ENCODE measurements at places on chromosomes 16 and 17.

GRCh38 chr16:50879873-50880695 is 138.2 kb downstream of the CYLD start:
- DNase-seq = no peak

GRCh38 chr17:34252095-34252443 is 3.0 kb upstream of the CCL2 start:
- DNase-seq = no peak

- peak; percentile 21 for DNase-seq
Observed at GRCh38 chr17:72510351-72511016, 389.7 kb downstream of the SOX9 start.

- no peak for DNase-seq
Observed at GRCh38 chr17:61018938-61019337, 341.3 kb downstream of the BCAS3 start.

DNA sequence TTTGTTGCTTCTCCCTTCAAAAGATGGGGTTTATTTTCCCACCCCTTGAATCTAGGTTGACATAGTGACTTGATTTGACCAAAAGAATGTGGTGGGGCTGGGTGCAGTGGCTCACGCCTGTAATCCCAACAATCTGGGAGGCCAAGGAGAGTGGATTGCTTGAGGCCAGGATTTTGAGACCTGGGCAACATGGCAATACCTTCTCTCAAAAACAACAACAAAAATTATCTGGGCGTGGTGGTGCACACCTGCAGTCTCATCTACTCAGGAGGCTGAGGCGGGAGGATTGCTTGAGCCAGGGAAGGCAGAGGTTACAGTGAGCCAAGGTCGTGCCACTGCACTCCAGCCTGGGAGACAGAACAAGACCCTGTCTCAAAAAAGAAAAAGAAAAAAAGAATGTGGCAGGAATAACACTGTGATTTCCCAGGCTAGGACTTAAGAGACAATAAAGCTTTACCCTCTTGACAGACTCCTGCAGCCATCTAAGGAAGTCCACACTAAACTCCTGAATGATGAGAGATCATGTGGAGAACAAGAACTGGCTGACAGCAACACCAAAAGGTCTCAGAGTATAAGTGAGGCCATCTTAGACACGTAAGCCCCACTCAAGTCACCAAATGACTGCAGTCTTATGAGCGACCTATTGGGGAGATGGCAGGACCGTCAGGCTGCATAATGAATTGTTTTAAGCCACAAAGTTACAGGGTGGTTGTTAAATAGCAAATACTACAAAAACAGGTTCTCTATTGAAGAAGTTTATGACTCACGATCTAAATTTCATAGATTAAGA is 37.0 kb downstream of the FBXL20 start:
- DNase-seq = no peak

GRCh38 chr17:62975206-62975605 is 9.2 kb downstream of the TANC2 start:
- peak; percentile 93 for DNase-seq

DNA sequence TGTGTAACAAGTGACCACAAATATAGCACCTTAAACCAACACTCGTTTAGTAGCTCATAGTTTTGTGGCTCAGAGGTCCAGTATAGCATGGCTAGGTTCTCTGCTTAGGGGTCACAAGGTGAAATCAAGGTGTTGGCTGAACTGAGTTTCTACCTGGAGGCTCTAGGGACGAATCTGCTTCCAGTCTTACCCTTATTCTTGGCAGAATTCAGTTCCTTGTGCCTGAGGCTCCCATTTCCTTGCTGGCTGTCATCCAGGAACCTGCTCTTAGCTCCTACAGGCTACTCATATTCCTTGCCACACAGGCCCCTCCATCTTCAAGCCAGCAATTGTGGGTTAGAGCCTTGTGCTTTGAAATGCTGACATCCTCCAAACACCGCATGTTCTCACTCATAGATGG is 212.3 kb upstream of the CDH13 start:
- no peak for DNase-seq

GRCh38 chr16:51159865-51160264 is 8.8 kb upstream of the SALL1 start:
- DNase-seq = no peak

DNA sequence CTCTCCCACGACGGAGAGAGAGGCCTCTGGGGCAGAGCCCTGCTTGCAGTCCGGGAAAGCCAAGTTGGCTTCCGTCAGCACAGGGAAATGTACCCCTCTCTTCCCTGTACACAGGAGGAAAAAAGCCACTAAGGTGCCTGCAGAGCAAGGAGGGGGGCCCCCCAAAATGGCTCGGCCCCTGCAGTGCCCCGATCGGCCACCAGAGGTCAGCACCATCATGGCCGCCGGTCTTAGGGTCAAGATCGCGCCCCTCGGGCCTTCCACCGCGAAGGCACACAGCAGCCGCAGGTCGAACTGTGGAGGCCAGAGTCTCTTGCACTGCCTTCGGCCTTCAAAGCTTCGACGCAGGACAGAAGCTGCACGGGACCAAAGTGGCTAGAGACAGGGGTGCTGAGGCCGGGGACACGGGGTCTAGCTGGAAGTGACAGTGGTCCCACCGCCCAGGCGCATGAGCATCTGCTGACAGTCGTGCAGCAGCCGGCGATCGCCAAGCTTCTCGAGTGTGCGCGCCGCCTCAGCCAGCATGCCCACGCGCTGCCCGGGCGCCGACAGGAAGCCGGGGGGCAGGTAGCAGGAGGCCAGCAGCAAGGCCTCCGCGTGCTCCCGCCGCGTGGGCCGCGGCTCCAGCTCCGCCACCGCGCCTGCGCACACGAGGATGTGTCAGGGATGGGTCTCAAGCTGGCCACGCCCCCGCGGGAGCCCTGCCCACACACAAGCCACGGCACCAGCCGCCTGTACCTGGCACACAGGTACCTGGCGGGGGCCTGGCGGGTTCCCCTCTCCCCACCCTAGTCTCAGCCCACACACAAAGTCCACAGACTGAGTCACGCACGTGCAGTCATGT is 24.4 kb downstream of the SREBF1 start:
- peak; percentile 51 for DNase-seq

GRCh38 chr17:29588017-29588561 is 1.4 kb downstream of the GIT1 start:
- no peak for DNase-seq

DNA sequence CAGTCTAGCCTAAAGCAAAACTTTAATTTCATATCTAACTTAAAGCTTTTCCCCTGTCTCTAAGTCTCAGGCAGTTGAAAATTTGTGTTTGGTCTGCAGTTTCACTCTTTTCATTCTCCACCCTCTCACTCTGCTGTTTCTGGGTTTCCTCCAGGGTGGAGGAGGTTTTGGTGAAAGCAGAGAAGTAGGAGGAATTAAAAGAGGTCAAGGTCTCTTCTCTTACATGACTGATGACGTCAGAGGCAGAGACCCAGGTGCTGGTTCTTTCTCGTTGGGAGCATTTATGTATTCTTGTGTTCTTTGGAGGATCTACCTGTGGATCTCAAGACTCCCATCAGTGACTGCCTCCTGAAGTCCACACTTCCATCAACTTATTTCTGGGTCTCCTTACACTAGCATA is 2.4 kb upstream of the PSMD11 start:
- no peak for DNase-seq

DNA sequence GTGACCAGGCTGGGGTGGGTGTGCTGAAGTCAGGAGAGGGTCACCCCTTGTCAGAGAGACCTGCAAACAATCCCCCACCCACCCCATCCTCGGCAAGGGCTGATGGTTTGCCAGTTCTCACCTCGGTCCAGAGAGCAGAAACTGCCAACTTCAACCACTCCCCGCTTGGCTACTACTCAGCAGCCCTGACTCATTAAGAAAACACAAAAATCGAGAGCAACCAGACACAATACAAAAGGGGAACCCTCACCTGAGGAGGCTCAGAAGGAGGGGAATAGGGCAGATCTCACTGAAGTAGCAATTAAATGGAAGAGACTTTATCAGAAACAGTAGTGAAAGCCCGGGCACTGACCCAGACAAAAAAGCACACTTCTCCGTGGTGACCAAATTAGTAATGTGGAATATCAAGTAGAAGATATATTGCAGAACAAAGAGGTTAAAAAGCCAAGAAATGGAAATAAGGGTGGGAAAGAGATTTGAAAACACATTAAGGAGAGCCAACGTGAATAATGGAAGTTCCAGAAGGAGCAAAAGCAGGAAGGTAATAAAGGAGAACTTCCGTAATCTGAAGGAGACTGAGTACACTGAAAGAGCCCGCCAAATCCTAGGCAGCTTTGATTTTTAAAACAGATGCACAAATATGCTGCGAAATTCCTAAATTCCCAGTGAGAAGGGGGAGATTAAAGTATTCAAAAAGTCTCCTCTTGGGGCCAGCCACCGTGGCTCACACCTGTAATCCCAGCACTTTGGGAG is 23.6 kb downstream of the CENPV start:
- DNase-seq = no peak

DNA sequence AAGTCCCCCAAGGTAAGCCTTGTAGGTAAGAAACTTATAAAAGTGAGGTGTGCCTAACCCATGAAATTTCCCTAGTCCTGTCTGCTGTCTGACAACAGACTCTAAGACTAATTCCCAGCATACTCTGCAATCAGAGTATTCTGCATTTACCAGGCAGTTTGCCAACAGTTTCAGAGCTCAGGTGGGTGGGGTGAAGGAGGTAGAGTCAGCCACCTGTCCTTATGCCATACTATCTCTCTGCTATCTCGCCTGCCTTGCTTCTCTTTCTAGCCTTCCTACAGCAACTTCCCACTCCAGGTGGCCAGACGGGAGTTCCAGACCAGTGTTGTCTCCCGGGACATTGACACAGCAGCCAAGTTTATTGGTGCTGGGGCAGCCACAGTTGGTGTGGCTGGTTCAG is 2.3 kb downstream of the ATP5MC1 start:
- DNase-seq = no peak

DNA sequence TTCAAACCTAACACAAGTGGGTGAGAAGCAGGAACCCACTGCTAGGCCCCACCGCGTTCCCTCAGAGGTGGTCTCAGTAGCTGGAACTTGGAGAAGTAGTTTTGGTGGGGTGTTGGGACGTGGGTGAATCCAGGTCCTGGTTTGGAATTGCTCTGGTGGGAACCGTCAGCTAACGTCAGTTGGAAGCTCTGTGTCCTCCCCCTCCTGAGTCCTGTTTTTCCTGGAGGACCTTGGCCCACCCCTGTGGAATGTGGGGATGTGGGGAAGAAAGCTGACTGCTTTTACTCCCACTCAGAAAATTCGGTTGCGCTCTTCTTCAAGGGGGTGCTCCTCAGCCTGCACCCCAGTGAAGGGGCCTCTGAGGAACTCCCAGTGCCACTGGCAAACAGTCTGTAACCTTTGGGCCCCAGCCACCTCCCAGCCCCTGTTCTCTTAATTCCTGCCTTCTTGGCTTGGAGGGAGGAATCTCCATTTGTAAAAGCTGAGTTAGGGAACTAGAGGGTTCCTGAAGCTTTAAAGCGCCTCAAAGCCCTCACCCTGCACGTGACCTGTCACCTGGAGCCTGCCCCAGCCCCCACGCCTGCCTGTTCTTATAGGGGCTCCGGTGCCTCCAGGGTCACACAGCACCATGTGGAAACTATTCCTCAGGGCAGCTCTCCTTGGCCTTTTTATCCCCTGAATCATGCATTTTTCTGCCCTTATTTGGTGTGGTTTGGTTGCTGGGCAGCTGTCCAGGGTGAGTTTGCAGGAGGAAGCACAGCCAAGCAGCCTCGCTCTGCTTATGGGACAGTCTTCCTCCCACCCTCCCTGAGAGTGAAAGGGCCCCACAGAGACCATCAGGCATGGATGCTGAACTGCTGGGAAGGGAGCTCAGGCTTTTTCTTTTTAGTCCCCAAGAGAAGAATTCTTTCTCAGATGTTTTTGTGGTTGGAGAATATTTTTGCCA is 16.2 kb upstream of the NAGLU start:
- peak; percentile 100 for DNase-seq

- no peak for DNase-seq
Observed at GRCh38 chr17:61639818-61640217, 48.8 kb upstream of the NACA2 start.

DNA sequence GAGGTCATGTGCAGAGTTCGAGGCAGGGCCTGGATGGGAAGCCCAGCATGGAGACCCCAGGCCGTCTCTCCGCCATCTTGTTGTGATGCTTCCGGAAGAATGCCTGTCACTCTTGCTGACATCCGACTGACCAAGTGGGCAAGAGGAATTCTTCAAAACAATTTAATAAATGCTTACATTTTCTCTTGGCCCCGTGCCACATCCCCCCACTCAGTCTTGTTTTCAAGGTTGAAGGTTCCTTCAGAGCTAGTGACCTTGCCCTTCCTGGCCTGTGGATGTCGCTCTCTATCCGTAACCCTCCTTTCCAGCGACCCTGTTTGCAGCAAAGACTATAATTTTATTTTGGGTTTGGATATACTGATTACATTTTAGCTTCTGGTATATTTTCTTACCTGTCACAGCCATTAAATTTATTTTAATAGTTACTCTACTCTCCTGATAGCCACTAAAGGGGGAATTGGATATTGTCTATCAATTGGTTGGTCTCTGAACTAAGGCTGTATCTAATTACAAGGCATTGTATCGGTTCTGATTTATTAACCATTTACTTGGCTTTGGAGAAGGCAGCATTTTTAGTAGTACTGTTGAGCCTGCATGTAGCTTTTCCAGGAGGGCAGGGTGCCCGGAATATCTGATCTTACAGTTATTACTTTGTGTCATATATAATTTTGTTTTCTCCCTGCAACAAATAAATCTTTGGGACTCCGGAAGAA is 264.5 kb downstream of the WWOX start:
- no peak for DNase-seq

GRCh38 chr17:68981288-68981687 is 26.1 kb upstream of the ABCA8 start:
- DNase-seq = peak; percentile 39

- DNase-seq = no peak
Observed at GRCh38 chr16:972316-973002, 1.7 kb upstream of the LMF1 start.

DNA sequence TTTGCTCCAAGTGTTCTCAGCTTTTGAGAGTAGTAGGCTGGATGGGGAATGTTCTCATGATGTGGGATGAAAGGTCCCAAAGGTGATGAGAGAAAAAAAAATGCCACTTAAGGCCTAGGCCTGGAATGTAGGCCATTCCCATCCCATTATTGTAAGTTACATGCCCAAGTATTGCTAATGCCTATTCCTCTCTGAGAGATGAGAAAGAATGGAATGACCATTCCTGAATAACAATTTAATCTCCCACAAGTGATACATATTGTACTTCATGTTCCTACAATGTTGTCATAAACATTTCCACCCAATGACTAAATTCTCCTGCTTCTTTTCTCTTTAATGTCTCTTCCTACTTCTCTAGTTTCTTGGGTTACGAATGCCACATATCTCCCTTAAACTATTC is 102.8 kb upstream of the KCNJ16 start:
- DNase-seq = peak; percentile 22

GRCh38 chr16:67528870-67529581 is 397 bp downstream of the RIPOR1 start:
- no peak for DNase-seq

GRCh38 chr16:15777533-15778203 is 79.2 kb downstream of the MYH11 start:
- DNase-seq = peak; percentile 58

GRCh38 chr16:87126403-87127025 is 190.7 kb downstream of the C16orf95 start:
- DNase-seq = no peak

DNA sequence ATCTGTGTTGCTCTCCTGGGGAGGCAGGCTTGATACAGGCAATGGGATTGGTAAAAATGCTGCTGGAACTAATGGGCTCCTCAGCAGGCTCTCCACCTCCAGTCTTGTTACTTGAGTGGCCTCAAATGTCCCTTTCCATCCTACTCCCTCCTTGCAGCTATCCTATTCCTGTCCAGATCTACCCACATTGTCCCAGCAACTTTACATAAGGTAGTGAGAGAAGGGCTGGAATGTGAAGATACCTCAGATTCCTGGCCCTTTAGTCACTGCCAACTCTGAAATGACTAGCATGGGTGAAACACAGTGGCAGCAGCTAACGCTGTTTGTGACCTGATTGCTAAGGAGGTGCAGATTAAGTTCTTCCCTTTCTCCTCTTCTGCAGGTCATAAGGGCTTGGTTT is 210.1 kb upstream of the HS3ST4 start:
- no peak for DNase-seq

Measured in fibroblast of skin of scalp (primary cell).